Anterior cingulate cortex (tissue), 58 donors: ENCODE measurements at places on chromosomes 3 and 15.
A peak's percentile ranks its signal among the peaks of the same experiment; 100 is the strongest.

DNA sequence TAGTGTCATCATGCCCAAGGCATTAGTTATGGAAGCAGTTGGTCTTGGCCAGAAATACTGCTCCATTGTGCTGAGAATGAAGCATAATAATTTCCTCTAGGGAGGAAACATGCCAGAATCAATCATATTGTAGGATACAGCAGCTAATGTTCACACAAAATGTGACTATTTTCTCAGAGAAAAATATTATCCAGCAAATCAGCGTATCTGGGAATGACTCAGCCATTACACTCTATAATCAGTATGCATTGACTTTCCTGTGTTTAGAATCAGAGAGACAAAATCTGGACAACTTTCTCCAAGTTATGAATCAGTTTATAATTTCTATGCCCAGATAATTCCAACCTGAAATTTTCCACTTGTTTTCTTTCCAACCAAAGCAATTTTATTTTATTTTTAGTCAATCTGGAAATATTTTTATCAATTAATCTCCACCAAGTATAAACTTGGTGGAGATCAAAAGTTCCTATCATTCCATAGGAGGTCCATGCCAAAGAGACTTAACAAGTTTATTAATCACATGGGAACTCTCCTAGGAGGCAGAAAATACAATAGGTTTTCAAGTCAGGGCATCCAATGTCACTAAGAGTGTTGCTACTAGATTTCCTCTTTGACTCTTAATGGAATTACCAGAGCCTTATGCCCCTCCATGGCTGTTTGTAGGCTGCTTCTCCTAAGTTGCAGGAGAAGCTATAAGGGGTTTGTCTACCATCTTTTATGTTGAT lies 36.4 kb downstream of the SUCNR1 start:
- DNase-seq: no peak

- no peak for DNase-seq
Measured at GRCh38 chr3:128473180-128473519, 6.5 kb upstream of the DNAJB8 start.

GRCh38 chr15:31303726-31304648 lies 22.6 kb upstream of the KLF13 start:
- DNase-seq: no peak

DNA sequence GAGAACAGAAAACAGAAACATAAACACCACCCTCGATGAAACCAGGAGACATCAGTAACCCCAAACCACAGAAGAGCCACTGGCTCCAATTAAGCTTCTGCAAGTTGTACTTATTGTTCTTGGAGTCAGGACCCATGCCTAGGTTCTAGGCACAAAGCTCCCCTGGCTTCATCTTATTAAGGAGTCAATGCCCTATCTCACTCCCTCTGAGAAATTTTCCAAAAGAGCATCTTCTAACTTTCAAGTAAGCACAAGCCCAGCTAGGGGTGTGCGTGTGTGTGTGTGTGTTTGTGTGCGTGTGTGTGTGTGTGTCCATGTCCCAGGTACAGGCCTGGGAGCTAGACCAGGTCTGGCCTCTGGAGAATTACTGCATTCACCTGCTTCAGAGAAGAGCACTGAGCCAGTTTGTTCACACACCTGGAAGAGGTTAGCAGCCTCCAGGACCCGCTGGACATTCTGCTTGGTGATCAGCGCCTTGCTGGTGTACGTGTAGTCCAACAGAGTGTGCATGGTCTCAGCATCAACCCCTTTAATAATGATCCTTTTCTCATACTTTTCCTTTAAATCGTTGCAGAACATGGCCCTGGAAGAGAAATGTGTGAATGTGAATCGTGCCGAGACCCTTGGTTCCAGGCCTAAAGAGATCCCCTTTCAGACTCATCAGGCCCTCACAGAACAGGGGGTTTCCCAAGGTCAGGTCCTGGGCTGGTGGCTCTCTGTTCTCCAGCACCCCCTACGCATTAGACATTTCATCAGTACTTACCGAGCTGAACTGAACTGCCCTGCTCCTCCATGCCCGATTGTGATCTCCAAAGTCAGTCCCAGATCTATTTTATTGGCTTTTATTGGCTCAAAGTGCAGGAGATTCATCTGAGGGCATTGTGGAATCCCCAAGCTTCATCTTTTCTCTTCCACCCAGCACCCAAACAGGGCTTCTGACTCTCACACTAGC lies 27.8 kb downstream of the KLHL6 start:
- DNase-seq: no peak

DNA sequence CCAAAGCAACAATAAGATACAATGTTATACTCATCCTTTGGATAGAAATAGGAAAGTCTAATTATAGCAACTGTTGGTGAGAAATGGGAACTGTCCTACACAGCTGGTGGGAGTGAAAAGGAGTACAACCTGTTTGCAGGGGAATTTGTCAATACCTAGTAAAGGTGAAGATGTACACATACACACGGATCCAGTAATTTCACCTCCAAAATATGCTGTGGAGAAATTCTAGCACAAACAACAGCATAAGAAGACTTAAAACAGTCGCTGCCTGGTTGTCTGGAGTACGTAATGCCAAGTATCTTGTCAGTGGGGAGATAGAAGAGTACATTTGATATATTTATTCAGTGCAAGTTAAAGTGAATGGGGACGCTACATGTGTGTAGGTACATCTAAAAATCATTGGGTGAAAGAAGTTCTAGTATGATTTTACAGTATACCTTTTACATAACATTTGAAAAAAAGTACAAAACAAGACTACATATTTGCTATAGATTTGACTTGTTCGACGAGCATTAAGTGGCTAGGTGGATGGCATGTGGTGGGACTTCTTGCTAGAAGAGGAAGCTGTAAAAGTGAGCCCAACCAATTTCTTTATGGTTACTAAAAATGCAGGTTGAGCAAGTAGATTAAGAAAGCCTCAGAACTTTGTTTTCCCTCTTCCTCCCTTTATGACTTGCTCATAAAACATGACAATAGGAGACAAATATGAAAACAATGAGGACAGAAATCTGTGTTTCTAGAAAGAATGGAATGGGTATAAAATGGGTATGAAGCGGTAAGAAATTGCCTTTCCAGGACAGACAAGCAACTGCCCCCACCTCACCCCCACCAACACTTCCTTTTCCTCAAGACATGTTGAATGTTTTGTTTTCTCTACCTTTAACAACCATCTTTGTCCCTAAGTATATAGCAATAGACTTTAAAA lies 50.2 kb upstream of the CCR4 start:
- no peak for DNase-seq

GRCh38 chr3:17810759-17811158 lies 68.3 kb upstream of the TBC1D5 start:
- no peak for DNase-seq

- no peak for DNase-seq
Measured at GRCh38 chr3:129526121-129526900, 2.1 kb upstream of the RHO start.

- DNase-seq: no peak
Measured at GRCh38 chr3:112360561-112360960, 27.6 kb downstream of the CD200 start.

GRCh38 chr3:9946112-9947024 lies 5.8 kb downstream of the PRRT3 start:
- peak; percentile 42 for DNase-seq

- no peak for DNase-seq
Measured at GRCh38 chr3:172918568-172919296, 168.2 kb downstream of the ECT2 start.

DNA sequence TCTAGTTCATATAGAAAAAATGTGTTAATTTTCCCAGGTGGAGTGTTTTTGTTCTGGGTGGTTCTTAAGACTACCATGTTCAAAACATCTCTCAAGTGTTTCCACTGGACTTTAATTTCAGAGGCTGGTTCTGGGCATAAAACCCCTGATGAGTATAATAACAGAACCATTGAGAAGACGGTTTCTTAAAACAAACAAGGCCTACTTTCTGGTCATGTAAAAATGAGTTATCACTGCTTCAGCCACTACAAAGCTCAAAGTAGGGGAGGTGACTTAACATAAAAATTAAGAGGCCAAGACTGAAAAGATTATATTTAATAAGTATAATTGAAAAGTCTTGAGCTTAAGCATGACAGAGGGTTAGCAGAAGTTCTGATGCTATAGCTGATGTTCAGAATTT lies 33.8 kb downstream of the RYR3 start:
- no peak for DNase-seq

DNA sequence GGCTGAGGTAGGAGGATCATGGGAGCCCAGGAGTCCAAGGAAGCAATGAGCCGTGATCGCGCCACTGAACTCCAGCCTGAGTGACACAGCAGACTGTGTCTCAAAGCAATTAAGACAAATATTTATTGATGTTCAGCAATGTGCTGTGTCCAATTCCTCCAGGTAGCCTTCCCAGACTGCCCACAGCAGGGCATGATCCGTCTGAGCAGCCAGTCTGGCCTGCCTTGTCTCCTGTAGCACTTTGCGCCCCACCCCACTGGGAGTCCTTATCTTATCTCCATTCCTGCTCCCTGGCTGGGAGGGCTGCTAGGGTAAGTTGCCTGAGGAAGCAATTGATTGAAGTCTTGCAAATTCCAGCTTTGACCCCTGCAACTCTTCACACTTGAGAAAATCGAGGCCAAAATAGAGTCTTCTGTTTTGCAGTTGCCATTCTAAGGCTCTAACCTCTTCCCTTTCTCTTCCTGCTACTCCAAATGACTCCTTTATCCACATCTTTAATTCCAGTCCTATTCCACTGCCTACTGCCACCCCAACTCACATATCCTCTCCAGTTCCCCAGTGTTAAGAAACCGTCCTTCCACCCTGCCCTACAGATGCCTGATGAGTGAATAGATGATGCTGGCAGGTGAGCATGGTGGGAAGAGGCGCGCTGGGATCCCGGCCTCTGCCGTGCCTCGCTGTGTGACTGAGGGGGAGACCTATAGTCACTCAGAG lies 26.9 kb upstream of the LCTL start:
- DNase-seq: no peak

DNA sequence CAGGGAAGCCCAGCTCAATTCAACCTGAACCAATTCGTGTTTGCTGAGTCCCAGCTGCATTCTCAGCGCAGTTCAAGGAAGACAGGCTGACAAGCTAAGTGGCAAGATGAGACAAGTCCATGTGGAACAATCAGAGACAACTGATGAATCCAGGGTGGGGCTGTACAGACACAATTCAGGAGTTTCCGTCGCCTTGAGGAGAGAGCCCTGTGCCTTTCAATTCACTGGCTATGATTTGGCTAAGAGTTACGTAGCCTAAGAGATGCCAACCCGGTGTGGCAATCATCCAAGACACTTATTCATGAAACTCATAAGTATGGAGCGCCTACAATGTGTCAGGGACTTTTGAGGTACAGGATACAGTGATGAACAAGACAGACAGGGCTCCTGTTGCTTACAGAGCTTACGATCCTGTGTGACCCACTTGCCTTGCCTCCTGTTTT lies 15.5 kb upstream of the ZBED2 start:
- DNase-seq: no peak

GRCh38 chr3:196569003-196569516 lies 600 bp downstream of the FBXO45 start:
- peak; percentile 53 for DNase-seq

DNA sequence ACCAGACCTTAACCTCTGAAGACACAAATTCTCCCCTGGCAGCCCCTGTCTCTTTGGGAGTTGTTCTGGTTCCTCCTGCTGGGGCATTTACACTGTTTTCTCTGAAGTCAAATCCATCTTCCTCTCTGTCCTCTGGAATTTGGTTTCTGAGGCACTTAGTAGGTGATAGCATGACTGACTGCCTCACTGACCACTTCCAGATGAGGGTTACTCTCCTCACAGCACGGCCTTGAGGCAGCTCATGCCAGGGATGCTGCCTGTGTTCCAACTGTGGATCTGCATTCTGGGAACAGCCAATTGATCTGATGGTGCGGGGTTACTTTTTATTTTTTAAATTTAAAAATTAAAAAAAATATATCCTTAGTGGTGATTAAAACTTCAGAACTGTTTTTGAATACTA lies 140.9 kb upstream of the ROPN1 start:
- DNase-seq: no peak

- no peak for DNase-seq
Measured at GRCh38 chr15:90851940-90852339, 16.4 kb upstream of the FURIN start.

DNA sequence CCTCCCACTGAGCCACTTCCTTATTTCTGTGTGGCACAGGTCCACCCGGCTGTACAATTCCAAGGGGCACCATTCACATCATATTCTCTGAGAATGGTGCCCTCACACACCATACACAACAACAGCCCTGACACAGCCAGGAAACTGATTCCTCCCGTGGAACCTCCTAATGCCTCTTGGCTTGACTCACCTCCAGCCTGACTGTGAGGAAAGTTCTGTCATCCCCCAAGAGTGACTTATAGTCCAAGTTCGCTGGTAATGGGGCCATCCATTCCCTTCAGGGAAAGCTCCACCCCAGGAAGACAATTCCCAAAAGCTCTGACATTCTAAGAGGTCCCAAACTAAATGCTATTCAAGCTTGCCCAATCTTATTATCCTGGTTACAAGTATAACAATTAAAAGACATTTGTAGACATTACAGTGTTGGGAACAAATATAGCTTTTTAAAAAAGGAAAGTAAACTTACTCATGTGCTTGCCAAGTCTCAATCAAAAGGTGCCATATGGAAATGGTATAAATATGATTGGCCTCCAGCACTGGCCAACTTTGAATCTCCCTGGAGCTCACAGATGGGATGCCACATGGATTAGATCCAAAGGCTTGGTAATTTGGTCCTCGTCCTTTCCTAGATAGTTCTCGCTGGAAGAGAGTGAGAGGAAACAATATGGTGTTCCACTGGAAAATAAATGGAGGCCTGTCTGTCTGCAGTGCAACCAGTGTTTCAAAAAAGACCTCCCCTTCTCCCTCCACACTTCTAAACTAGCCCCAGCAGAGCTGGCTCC lies 56.3 kb upstream of the PSMD6 start:
- DNase-seq: no peak

DNA sequence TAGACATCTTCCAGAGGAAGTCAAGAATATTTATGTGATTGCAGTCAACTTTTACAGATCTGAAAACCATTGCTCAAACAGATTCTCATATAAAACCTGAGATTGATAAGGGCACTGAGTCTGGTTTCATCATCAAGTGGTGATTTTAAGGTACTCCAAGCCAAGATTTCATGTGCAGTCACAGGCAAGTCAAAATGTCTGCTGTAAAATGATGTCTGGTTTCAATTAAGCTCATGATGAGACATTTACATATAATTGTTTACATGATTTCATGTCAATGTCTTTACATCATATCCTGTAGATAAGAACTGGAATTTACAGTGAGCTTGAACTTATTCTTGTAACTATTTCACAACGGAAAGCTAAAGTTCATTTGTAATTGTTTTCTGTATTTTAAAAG lies 1215.5 kb downstream of the ROBO2 start:
- no peak for DNase-seq
